NCI-H748 treated with DMSO at 0.1 percent for 48 hours (cell line): ENCODE measurements at places on chromosomes 7 and 10.
A peak's percentile ranks its signal among the peaks of the same experiment; 100 is the strongest.

GRCh38 chr10:112243713-112244112 lies 39.5 kb upstream of the TECTB start:
- no peak for DNase-seq

DNA sequence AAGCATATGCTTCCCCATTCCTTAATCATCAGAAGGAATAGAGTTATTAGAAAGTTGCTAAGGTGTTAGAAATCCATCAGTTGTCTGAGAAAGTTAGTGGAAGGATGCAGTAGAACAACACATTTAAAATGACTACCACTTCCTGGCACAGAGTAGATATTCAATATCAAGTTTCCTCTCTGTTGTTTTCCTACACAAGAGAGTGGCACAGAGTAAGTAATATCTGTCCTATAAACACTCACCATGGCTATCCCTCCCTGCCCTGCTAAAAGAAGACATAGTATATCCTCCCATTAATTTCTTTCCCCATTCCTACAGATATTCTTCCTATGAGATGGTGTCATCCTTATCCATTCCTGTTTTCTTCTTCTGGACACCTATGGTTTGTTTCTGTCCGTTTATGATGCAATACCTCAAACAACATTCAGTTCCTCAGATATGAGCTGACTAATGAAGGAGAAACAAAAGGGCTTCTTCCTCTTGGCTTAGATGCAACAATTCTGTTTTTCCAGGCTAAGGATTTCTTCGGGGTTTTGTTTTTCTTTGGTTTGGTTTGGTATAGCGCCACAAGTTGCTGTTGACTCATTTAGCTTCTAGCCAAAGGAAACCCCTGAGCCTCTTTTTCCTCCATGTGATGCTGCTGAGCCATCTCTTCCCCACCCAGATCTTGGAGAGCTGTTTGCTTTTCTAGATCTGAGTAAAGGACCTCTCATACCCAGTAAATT lies 32.9 kb upstream of the BPGM start:
- no peak for DNase-seq

DNA sequence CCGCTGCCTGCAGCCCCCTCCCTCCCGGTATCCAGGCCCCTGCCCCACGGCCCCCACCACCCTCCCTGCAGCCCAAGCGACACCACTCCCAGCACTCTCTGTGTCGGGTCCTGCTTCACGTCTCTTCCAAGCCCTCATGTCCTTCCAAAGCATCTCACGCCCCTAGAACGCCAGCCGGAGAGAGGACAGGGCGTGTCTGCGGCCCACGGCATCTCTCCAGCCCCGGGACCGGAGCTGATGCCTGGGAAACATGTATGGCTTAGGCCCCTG lies 51.1 kb upstream of the PDGFA start:
- DNase-seq = no peak

DNA sequence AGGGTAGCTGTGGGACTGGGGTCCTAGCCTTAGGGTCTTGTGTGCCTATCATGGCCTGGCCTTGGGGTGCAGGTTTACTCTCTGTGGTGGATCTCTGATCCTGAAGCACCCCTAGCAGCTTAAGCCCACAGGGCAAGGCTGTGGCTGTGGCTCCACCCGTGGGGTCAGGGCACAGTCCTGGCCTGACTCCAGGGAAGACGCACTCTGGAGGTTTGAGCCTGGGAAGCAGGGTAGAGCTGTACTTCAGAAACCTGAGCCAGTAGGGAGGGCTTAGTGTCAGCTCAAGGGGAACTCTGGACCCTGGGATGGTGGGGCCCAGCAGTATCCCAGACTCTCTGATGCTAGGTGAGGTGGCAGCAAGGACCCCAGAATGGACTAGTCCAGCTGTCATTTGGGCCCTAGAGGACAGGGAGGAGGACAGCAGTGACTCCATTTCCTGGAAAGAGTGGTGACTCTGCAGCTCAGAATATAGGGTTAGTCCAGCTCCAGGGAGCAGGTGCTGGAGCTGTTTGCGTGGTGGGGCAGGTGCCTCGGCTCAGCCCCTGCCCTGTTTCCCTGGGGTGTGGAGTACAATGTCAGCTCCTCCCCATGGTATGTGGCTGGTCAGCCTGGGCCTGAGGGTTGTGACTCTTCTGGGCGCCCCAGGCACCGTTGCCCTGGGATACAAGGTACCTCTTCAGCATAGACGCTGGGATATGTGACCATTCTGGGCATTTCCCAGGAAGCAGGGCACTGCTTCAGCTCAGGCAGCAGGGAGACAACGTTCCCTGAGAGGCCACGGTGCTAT lies 15.8 kb downstream of the GTPBP4 start:
- DNase-seq = no peak

DNA sequence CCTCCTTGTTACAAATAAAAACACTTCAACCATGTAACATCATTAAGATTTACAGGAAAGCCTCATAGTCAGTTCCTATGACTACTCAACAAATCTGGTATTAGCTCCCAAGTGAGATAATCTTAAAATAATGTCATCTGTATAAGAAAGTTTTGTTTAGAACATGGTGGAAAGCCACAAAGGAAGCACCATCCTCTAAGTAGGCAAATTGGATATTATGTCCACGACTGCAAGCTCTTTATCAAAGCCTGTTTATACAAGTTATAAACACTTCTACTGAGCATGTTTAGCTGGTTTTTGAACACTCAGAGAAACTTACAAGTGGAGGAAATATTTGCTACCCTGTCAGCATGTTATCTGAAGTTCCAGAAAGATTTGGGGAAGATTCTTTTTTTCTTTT lies 349.8 kb downstream of the ARL4A start:
- DNase-seq = no peak

DNA sequence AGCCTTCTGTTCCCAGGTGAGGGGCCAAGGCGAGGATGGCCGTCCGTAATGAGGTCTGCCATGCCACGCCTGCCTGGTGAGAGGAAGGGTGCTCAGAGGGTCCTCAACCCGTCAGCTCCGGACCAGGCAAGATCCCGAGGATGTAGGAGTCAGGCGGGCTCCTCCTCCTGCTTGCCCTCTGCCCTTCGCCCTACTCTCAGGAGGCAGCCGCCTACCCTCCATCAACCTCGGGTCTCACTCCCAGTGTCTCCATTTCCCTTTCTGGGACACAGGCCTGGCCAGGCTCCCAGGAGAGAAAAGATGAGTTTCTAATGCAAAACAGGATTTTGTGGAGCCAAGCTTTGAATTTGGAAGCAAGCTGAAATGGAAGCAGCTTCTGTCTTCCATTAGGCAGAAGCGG lies 184.0 kb downstream of the PTPN20 start:
- DNase-seq = no peak

DNA sequence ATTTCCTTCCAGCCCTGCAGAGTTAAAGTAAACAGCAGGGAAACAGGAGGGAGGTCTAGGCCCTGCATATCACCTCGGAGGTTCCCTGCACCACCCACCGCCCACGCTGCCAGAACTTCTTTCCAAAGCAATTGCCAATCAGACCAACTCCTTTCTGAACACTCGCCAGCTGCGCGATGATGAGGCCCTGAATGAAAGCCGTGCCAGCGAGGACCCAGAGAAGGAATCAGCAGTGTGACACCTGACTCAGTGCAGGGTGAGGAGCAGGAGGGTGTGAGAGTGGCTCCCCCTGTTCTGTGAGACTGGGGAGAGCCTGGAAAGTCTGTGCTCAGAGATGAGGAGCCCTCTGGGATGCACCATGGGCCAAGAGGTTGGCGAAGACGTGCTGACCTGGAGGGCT lies 3.3 kb upstream of the TCERG1L start:
- no peak for DNase-seq

- DNase-seq = no peak
Measured at GRCh38 chr7:154676422-154677073, 326.4 kb downstream of the PAXIP1 start.

- no peak for DNase-seq
Measured at GRCh38 chr10:131002031-131002861, 309.3 kb downstream of the TCERG1L start.

DNA sequence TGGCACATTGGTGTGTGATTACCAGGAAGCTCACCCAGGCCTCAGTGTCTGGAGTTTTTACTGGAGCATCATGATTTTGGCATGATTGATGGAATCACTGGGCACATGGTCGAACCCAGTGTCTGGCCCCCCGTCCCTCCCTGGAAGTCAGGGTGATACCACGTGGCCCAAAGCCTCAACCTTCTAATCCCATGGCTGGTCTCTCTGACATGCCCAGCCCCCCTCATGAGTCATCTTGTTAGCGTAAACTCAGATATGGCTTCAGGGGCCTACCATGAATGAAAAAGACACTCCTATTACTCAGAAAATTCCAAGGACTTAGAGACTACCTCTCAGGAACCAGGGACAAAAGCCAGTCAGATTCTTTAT lies 109.3 kb downstream of the GRK5 start:
- no peak for DNase-seq

DNA sequence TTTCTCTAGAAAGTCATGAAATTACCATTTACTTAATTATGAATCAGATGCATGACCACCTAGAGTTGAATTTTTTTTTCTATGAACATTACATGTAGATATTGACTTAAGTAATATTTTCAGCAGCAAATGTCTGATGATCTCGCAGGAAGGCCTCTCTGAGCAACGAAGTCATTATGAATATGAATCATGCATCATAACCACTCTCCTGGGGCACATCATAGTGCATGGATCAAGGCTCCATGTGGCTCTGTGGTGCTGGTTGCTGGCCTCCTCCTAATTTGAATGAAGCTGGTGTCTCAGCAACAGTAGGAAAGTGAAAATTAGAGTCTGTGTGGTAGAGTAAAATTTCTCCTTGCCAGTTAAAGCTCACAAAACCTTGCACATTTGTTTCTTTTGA lies 121.4 kb upstream of the INHBA start:
- no peak for DNase-seq

DNA sequence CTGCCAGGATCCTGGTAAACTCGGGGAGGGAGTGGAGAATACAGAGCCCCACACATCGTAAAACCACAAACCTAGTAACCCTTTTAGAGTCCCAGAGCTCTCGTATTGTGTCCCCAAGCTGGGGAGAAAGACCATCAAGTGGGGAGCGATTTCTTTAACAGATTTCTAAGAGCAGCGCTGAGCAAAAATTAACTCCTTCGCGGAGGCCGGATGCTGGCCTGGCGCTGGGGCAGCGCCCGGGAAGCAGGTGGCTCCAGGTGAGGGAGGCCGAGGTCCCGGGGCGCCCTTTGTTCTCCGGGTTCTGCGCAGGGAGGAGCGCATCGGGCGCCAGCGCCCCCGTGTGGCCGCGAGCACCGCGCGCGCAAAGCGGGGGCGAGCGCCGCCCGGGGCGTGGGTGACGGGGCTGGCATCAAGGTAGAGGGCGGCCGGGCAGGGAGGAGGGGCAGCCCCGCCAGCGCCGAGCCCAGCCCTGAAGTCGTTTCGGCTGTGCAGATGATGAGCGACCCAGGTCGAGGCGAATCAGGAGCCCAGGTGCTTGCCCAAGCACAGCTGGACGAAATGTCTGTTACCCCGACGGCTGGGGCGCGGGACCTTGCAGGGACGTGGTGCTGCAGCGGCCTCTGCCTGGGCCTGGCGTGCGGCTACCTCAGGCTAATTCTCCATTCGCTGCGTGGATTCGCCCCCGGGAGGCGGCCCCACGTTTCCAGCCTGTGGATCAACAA lies 10.4 kb upstream of the FGFR2 start:
- DNase-seq = peak; percentile 10

DNA sequence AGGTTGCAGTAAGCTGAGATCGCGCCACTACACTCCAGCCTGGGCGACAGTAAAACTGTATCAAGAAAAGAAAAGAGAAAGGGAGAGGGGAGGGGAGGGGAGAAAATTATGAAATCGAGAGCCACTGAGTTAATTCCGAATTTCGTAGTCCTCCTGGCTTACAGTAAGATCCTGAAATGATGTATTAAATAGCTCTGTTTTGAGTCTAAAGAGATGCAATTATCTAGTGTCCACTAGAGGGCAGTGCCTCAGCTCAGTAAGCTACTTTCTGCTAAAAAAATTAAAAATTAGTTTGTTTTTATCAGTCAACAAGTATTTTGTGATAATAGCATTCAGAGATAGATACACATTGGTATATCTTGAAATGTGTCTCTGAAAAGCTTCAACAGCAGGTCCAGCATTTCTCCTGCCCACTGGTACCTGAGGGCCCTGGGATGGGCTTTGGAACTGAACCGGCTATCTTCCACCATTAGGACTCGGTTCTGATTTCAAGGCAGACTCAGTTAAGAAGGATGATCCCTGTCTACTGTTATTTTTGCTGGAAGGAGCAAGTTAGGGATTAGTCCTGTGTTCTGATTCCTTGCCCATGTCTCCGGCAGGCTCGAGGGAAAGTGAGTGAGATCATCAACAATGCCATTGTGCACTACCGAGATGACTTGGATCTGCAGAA lies 19.5 kb downstream of the TSPAN33 start:
- peak; percentile 9 for DNase-seq

GRCh38 chr10:125662584-125662983 lies 20.4 kb downstream of the TEX36 start:
- no peak for DNase-seq

- DNase-seq = no peak
Measured at GRCh38 chr10:19811540-19811939, 4.7 kb upstream of the PLXDC2 start.

DNA sequence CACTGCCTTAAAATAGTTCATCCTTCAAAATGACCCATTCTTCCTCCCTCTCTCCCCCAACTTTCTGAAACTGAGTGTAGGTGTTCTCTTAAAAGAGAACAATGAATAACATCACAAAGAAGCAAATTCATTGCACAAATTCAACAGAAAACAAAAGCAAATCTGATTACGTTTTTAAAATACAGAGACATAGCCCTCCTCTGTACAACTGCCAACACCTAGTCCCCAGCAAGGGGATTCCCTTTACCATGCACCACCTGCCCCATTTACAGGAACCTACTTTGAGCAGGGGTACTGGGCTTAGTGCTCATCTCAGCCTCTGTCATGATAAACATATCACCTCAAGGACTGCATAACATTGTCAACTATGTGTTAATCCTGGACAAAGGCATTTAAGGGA lies 302.8 kb upstream of the AOAH start:
- DNase-seq = no peak

DNA sequence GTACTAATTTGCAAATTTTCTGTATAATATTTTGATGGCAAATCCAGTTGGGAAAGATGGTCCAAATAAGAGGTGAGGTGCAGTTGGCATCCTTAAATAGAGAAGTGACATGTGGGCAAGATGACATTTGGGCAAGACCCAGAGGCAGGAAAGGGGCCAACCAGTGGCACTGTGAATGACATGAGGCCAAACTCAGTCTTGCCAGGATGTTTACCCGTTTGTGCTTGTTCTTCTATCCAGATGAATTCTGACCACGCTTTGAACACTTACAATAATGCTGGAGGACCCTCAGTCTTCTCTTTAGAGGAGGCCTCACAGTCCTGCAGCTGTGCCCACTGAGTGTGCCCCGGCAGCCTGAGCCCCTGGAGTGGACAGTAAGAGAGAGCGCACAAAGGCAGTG lies 45.1 kb downstream of the KCNMA1 start:
- DNase-seq = no peak

- peak; percentile 2 for DNase-seq
Measured at GRCh38 chr7:71735961-71736556, 604.1 kb downstream of the GALNT17 start.
